Right ventricle myocardium inferior (tissue), 1 donor: ENCODE measurements at places on chromosomes 7 and 10. TPM values are rescaled to one million over a fixed set of nuclear protein-coding genes. Genes with fewer than 3 reads are reported as not detected.

The PTF1A gene
- not detected for total RNA-seq

DNA sequence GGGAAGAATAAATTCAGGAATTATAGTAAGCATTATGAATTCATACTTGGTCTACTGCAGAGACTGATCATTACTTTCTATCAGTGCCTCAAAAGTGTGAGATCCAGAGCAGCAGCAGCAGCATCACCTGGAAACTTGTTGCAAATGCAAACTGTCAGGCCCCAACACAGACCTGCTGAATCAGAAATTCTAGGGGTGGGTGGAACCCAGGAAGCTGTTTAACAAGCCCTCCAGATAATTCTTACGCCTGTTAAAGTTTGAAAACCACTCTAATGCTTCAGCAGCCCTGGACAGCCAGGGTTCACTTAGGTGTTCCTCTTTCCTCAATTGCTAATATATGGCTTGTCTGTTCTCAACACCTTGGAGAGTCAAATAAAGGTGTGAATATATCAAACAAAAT lies 19.5 kb downstream of the CACUL1 start:
- no peak for DNase-seq

The AMPH gene
- 2.4 TPM for total RNA-seq

The RBP4 gene
- 12.8 TPM for total RNA-seq

- no peak for DNase-seq
Measured at GRCh38 chr7:157522954-157523353, 186.2 kb downstream of the DNAJB6 start.

DNA sequence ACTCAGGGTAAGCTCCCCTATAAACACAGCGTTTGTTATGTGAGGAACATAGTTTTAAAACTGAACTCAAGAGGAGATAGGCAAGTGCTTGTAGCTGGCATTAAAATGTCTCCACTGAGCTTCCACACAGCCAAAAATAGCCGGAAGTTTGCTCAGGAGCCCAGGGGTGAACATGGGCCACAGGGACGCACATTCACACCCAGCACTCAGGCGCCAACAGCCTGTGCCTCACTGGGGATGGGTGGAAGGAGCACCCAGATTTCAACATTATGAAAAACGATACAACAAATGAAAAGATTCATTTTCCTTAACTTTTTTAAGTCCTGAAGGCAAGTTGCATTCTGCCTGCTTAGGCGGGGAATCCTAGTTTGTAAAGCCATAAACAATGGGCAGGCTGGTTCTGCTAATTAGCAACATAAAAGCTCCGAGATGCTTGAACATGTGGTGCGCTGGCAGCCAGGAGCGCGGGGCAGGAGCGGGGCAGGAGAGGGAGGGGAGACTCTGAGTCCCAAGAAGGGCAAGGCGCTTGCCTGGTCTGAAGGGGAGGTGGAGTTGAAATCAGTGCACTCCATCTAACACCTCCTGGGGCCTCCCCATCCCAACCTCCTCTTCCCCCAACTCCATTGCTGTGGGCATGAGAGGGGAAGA lies 235.9 kb downstream of the COBL start:
- DNase-seq: no peak

GRCh38 chr7:88280801-88281200 lies 25.9 kb downstream of the STEAP4 start:
- no peak for DNase-seq

The ATOH7 gene
- not detected for total RNA-seq

The PON3 gene
- total RNA-seq: 0.57 TPM

The LAMB1 gene
- 83.2 TPM for total RNA-seq
